AG04450 (cell line): ENCODE measurements at places on chromosomes 7 and 10. TPM values are rescaled to one million over a fixed set of nuclear protein-coding genes. Genes with fewer than 3 reads are reported as not detected.

GRCh38 chr10:80451132-80451531, 3.0 kb upstream of the TSPAN14 start:
- DNase-seq, result no peak

DNA sequence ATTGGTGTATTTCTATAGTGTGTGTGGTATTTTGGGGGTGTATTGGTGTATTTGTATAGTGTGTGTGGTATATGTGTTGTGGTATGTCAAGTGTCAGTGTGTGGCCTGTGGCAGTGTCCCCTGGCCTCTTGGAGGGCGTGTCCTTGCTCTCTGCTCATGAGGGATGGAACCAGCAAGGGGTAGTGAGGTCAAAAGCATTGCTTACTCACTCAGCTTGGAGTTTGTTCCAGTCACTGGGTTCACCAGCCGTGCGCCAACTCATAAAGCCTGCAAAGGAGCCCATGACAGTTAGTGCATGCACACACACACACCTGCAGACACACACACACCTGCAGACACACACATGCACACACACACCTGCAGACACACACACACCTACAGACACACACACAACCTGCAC, 4.3 kb upstream of the TRPV6 start:
- no peak for DNase-seq

BAG3 gene
- polyA plus RNA-seq, result 12.7 and 20.1 TPM in 2 replicates

GRCh38 chr10:110069502-110069982, 61.8 kb downstream of the ADD3 start:
- DNase-seq, result no peak

TMEM196 gene
- not detected in 2 replicates for polyA plus RNA-seq

NRP1 gene
- polyA plus RNA-seq, result 181 and 218 TPM in 2 replicates

DNA sequence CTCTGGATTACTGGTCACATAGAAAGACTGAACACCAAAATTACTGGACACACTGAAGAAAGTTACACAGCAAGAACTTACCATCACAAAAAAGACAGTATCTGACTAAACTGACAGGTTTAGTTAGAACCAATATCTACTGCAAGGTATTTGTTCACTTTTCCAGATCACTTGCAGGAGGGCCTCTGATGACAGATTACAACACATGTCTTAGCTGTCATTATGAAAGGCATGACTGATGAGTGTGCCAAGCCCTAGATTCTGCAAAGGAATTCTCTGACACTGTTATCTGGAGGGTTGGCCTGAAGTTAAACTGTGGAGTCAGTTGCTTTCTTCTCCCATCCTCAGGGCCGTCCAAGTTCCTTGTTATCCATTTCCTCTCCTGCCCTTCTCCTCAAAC, 242.7 kb downstream of the KIF20B start:
- DNase-seq, result no peak

DNA sequence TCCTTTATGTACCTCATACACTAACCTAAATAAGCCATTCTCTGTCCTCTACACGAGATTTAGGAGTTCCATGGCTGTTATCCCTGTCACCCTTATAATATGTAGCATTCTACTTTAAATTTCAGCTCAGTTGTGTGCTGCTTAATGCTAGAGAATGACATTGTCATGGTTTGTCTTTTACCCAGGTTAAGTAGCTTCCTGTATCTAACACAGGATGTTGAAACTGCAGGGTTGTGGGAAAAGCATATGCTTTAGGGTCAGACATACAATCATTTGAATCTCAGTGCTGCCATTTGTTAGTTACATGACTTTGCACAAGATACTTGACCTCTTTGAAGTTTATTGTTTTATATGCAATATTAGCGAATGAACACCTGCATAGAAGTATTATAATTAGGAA, 235.1 kb upstream of the CACNA2D1 start:
- no peak for DNase-seq

LRRC18 gene
- polyA plus RNA-seq, result not detected in 2 replicates

DNA sequence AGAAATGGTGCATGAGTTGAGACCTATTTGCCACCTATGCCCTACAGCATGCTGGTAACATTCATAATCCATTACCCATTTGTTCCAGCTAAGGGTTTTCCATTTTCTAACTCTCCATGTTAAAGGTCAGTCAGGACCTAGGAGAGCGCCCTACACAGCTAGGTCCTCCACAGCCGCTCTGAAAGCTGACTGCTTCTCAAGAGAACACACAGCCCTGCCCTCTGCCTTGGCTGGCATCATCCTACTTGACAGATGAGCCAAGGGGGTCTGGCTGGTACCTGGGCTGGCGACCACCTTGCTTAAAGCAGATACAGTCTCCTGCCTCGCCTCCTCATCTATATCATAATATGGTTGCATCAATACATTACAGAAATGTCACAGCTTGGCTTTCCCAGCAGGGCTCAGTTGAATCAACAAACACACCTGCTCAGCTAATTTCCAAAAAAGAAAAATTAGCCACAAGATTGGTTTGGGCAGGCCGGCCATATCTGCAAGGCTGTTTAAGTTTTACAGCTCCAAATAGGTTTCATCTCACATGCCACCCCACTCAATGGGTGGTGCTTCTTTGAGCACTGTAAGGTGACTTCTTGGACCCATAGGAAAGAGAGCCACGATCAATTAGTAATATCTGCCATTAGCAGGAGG, 17.3 kb downstream of the TLL2 start:
- DNase-seq, result no peak

DNA sequence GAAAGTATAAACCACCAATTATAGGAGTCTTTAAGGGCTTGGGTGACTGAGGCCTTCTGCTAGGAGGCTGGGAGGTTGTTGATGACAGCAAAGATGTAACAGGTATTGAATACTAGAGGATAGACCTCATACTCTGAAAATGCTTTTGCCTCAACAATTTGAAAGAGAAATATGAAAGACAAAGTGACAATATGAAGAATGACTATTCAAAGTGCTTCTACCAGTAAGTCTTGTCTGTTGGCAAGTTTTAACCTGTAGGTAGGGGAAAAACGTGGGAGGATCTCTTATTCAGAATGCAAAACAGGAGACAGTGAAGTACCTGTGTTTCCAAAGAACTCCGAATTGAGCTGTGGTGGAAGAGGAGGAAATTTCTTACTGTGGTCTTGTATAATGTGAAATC, 38.2 kb downstream of the GBF1 start:
- DNase-seq, result no peak

- no peak for DNase-seq
Measured at GRCh38 chr10:128971374-128972035, 495.5 kb upstream of the MGMT start.

DNA sequence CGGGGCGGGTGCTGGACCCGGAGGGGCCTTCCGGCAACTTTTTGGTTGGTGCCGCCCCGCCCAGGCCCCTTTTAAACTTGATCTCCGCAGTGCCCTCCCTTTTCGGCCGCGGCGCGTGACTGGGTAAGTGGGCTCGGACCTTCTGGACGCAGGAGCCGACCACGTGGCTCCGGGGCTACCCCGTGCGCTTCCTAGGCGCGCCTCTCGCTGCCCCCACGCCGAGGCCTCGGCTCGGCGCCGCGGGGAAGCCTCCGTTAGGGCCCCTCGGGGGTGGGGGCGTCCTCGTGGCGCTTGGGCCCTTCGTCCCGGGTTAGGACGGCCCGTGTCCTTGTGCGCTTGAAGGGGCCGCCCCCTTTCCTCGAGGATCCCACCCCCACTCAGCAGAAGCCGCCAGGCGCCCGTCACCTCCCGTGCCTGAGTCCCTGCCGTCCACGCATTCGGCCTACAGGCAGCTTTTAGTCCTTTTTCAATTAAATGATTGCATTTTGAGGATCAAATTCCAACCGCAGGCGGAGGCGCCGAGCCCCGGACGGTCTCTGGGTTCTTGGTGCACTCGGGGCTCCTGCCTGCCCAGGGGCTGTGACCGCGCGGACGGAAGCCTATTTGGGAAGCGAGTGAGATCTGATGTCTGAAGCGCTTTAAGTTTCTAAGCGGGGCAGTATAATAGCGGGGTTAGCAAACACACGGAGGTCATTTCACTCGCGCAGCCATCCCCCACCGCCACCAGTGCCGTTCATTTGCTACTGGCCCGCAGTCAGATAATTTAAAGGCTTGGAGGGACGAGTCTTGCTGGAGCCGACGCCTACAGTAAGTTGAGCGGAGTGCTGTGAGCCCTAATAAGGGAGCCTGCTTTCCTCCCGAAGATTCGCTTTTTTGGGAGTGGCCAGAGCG, 31.8 kb upstream of the TOMM7 start:
- DNase-seq, result no peak

- DNase-seq, result no peak
Measured at GRCh38 chr7:44112997-44113763, 9.0 kb downstream of the AEBP1 start.

DNA sequence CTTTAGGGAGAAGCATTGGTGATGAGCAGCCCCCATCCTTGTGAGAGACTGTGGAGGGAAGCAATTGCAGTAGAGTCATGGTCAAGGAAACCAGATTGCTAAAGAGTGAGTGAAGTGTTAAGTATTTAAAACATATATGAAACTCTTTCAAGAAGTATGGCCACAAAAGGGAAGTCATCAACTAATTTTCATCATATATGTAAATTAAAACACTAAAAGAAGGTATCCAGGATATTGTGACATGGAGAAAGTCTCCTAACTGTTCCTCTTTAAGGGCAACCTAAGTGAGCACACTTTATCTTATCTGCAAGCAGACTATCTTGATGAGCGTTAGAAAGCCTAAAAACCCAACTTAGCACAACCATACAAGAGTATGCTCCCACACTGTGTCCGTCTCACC, 69.7 kb downstream of the CD36 start:
- DNase-seq, result no peak
